ENCODE measurements at places on chromosomes 5 and 9.

- DNase-seq, result no peak
These were observed 125.3 kb upstream of the RASEF start for GRCh38 chr9:83188277-83188676.

GRCh38 chr5:64792469-64792868, 23.7 kb downstream of the CWC27 start:
- DNase-seq, result no peak

- no peak for DNase-seq
These were observed 2.6 kb upstream of the FOXB2 start for GRCh38 chr9:77016526-77017504.

DNA sequence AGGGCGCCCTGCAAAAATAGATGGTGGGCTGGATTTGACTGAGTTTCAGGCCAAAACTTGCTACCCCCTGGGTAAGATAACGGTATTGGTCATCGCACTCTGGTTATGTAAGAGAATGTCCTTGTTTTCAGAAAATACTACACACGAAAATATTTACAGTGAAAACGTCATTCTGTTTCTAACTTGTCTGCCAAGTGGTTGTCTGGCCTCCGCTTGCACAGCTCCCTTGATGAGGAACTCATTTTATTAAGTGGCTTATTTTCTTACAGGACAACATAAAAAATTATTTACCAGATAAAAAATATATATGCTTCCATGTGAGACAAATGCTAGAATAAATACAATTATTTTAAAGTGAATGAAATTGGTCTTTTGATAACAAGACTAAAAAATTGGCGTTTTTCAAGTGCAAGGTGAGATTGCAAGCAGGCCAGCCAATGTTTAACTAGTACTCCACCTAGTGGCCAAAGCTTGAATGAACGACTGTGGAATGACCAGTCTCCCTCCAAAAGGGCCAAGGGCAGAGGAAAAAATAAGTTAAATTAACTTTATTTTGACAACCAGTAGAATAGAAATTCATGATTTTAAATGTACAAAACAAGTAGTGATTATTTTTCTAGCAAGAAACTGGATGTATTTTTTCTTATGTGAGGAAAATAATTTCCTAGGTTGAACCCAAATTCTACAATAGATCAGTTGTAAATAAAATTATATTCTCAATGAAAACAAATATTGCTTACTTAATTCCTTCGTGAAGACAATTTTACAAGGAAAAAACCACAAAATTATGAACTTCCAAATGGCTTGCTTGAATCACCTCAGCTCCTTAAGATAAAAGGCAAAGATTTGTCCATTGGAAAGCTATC, 93.2 kb downstream of the ZFAND5 start:
- DNase-seq, result peak; percentile 66

DNA sequence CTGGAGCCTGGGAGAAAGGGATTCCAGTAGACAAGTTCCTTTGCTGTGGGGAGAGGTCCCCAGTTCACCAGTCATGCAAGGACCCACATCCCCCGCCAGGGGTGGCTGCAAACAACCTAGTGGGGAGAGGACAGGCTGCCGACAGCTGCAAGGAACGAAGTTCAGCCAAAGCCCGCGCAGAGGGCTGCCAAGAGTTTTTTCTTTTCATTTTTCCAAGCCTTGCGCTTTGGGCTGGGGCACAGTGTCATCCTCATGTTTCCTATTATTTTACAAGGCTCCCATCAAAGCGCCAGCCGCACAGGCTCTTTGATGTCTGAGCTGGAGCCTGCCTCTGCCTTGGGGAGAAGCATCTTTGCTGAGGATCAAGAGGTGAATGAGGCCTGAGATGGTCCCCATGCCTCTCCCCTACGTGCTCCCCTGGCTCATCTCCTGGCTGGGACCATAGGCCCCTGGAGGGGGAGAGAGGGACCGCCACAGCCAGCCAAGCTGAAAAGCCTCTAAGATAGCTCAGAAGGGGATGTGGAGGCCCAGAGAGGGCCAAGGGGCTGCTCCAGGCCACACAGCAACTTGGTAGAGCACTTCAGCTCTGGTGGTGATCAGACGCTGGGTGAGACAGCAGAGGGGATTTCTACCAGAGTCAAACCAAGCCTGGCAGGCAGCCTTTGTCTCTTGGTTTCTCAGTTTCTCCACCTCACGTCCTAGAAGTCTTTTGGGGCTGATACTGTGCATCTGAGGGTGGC, 50.4 kb upstream of the SYNPO start:
- no peak for DNase-seq

- no peak for DNase-seq
These were observed 159.3 kb upstream of the TLX3 start for GRCh38 chr5:171149772-171150171.

- DNase-seq, result peak; percentile 56
These were observed 18.3 kb upstream of the MLLT3 start for GRCh38 chr9:20640331-20641187.

DNA sequence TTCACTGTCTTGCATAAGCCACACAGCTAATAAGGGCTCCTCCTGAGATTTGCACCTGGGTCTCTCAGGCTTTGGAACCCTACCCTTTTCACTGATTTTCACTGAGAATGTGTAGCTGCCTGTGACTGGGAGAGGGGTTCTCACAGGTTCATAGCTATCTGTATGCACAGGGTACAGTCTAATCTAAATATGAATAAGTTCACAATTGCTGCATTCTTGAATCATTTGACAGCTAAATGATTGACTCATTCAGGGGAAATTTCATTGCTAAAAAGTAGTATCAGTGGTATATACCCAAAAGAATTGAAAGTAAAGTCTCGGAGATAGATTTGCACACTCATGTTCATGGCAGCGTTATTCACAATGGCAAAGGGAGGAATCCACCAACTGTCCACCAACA, 140.7 kb downstream of the BOD1 start:
- no peak for DNase-seq

GRCh38 chr9:132108728-132109127, 29.1 kb upstream of the MED27 start:
- DNase-seq, result no peak

- DNase-seq, result no peak
These were observed 276.2 kb upstream of the TNC start for GRCh38 chr9:115393976-115394775.

All from activated CD8-positive, alpha-beta memory T cell treated with anti-CD3 and anti-CD28 coated beads, Interleukin-2, amount 10 ng/mL, durations not matched to agents 7 days and 5 days (primary cell).